ENCODE measurements at places on chromosomes 3 and 15. TPM values are rescaled to one million over a fixed set of nuclear protein-coding genes. Genes with fewer than 3 reads are reported as not detected.

PRR20G gene
- not detected for total RNA-seq

CAND2 gene
- total RNA-seq: 5.0 TPM

TEX55 gene
- total RNA-seq: not detected

SLC22A14 gene
- 0.20 TPM for total RNA-seq

ANKRD63 gene
- 0.30 TPM for total RNA-seq

ACTL6A gene
- total RNA-seq: 56.8 TPM

ACAA1 gene
- total RNA-seq: 141 TPM

FLNB gene
- 172 TPM for total RNA-seq

FEZF2 gene
- total RNA-seq: not detected

PIGZ gene
- 11.1 TPM for total RNA-seq

PPP2R3A gene
- 20.2 TPM for total RNA-seq

SKOR1 gene
- total RNA-seq: 0.12 TPM

PRSS50 gene
- 1.1 TPM for total RNA-seq

STRIT1 gene
- 1.2 TPM for total RNA-seq

PTX3 gene
- 23.7 TPM for total RNA-seq

HGD gene
- total RNA-seq: 64.6 TPM

GOLGA8J gene
- 0.13 TPM for total RNA-seq

MED12L gene
- total RNA-seq: 2.7 TPM

GTF2A2 gene
- total RNA-seq: 42.9 TPM

CHRFAM7A gene
- total RNA-seq: 0.63 TPM

GABRR3 gene
- not detected for total RNA-seq

VWA5B2 gene
- total RNA-seq: 0.40 TPM

FOXL2 gene
- total RNA-seq: not detected

SNTN gene
- total RNA-seq: not detected

CPLX3 gene
- not detected for total RNA-seq

ETV5 gene
- 12.2 TPM for total RNA-seq

SMAD3 gene
- 32.2 TPM for total RNA-seq

ST8SIA2 gene
- 0.87 TPM for total RNA-seq

CADM2 gene
- total RNA-seq: 7.8 TPM

MTMR10 gene
- total RNA-seq: 19.6 TPM

KBTBD13 gene
- total RNA-seq: not detected

TGM5 gene
- not detected for total RNA-seq

NOX5 gene
- total RNA-seq: 0.13 TPM

MAP6D1 gene
- not detected for total RNA-seq
